Dermis microvascular lymphatic vessel endothelial cell (primary cell): ENCODE measurements at places on chromosomes 1 and 21. TPM values are rescaled to one million over a fixed set of nuclear protein-coding genes. Genes with fewer than 3 reads are reported as not detected.

DNA sequence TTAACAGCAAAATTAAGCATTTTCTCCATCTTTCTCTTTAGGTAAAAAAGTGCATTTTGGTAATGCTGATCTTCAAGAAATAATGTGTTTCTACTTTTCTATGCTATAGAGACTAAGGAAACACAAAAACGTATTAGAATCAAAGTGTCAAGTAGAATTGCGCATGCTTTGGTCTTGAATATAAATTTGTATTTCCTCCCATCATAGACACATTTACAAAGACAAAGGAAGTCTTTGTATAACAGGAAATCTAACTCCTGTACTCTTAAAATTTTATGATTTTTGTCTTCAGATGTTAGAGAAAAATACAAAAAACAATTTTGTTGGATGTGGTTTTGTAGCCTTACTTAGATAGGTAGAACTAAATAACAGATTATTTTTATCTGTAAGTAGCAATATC is 1299.4 kb downstream of the NCAM2 start:
- no peak for DNase-seq

- DNase-seq: no peak
These were observed 5.9 kb downstream of the CAMK1G start for GRCh38 chr1:209589440-209589839.

GRCh38 chr1:112397841-112398240 is 1.8 kb downstream of the CTTNBP2NL start:
- no peak for DNase-seq

- no peak for DNase-seq
These were observed 189.7 kb downstream of the KCNH1 start for GRCh38 chr1:210944252-210944651.

- DNase-seq: no peak
These were observed 380 bp upstream of the FBXO28 start for GRCh38 chr1:224113545-224113917.

- DNase-seq: no peak
These were observed 40.3 kb downstream of the EPHA2 start for GRCh38 chr1:16115468-16115983.

The RPS6KA1 gene
- 12.4 and 15.9 TPM in 2 replicates for total RNA-seq

The CRYAA gene
- total RNA-seq: not detected in 2 replicates

The SPRR2F gene
- not detected in 2 replicates for total RNA-seq

The KCNJ10 gene
- total RNA-seq: not detected in 2 replicates
